Mucosa of descending colon (tissue), 3 donors: ENCODE measurements at places on chromosomes 12 and 14. TPM values are rescaled to one million over a fixed set of nuclear protein-coding genes. Genes with fewer than 3 reads are reported as not detected.

The SOCS2 gene
- total RNA-seq, result 27.6 TPM

The CMTM5 gene
- total RNA-seq, result 0.58 TPM

The FANCM gene
- total RNA-seq, result 3.6 TPM

The IRAK3 gene
- 7.0 TPM for total RNA-seq

The FERMT2 gene
- total RNA-seq, result 22.9 TPM

The POTEG gene
- not detected for total RNA-seq

The TSPAN19 gene
- 1.2 TPM for total RNA-seq

The IL23A gene
- total RNA-seq, result not detected

The ADSS1 gene
- total RNA-seq, result 6.0 TPM

The PLD4 gene
- 0.38 TPM for total RNA-seq

The PPP4R3A gene
- total RNA-seq, result 85.6 TPM

The PELI2 gene
- 14.3 TPM for total RNA-seq

The NTS gene
- total RNA-seq, result not detected

The TAS2R13 gene
- 1.1 TPM for total RNA-seq

The KRT82 gene
- total RNA-seq, result not detected
